Hematopoietic multipotent progenitor cell (in vitro differentiated cells): ENCODE measurements at places on chromosomes 3 and 15.

DNA sequence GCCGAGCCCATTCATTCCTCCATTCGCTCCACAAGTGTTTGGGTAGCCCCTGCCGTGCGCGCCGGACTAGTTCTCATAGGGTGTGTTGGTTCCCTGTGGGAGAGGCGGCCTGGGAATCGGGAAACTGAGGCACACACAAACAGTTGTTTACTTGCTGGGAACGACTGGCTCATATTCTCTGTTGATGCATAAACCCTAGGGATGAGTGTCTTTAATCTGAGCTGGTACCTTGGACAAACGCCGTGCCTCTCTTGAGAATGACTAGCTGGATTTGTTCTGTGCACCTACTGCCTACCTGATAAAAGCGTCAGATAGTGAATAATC, 737 bp downstream of the DNAJA4 start:
- DNase-seq = no peak

- DNase-seq = no peak
Observed at GRCh38 chr3:26719134-26719533, 96.6 kb downstream of the LRRC3B start.

- DNase-seq = no peak
Observed at GRCh38 chr3:48897460-48898376, 964 bp downstream of the SLC25A20 start.

- DNase-seq = no peak
Observed at GRCh38 chr15:33296856-33297255, 13.9 kb upstream of the RYR3 start.

- no peak for DNase-seq
Observed at GRCh38 chr15:89316504-89316903, 18.1 kb downstream of the POLG start.

DNA sequence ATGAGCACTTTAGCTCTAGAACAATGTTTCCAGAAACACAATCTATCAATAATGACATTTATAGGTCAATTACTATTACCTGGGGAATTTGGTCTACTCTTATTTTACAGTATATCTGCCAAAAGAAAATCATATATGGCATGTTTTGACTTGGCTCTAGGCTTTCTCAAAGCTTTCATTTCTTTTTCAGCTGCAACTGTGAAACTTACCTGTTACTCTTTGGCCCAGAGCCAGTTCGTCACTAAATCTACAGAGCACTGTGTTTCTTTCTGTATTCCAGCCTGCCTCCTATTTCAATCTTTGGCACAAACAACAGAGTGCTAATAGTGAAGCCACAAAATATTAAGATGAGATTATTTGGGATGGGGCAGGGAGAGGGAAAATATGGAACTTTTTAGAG, 76.0 kb downstream of the P2RY1 start:
- no peak for DNase-seq

DNA sequence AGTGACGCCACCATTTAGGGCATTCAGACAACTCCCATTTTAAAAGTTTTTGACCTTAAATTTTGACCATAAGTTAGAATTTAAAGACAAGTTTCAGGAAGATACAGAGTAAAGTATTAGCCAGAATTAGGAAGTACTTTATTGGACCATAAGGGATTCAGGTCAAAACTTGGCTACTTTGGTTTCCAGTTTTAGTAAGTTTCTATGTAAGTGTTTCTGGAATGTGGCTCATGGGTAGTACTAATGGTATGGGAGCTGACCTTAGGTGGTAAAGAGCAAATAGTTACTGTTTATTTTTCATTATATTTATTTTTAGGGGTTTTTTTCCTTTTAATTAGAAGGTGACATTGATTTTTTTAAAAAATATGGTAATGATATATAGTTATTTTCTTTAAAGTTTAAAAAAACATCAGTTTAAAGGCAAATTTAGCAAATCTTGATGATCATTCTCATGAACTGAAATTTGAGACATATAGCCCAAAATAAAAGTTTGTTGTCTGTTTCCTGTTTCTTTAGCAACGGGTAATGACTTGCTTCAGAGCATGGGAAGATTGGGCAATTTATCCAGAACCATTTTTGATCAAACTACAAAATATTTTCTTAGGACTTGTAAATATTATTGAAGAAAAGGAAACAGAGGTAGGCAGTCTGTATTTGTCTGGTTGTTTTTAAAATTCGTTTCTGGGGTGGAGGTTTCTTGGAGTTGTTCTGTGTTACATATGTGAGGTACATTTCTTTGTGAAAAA, 34.3 kb downstream of the U2SURP start:
- DNase-seq = no peak

GRCh38 chr15:45163508-45163856, 24.3 kb downstream of the SHF start:
- no peak for DNase-seq

- no peak for DNase-seq
Observed at GRCh38 chr15:93126599-93126998, 37.6 kb upstream of the RGMA start.

GRCh38 chr3:72702997-72703396, 145.2 kb downstream of the SHQ1 start:
- DNase-seq = no peak
